ENCODE measurements at places on chromosomes 5 and 9.

DNA sequence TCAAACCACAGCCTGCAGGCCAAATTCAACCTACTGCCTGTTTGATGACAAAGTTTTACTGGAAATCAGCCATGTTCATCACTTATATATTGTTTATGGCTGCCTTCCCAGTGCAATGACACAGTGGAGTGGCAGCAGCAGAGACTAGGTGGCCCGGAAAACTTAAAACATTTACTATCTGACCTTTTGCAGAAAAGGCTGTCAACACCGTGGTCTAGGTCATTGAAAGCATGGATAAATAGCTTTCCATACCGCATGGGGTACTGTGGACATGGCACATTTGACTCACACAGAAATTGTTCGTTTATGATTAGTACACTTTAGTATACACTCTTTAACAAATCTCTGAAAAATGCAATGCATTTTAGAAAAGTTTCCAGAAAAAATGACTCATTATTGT is 298.3 kb upstream of the EFNA5 start:
- DNase-seq: no peak

DNA sequence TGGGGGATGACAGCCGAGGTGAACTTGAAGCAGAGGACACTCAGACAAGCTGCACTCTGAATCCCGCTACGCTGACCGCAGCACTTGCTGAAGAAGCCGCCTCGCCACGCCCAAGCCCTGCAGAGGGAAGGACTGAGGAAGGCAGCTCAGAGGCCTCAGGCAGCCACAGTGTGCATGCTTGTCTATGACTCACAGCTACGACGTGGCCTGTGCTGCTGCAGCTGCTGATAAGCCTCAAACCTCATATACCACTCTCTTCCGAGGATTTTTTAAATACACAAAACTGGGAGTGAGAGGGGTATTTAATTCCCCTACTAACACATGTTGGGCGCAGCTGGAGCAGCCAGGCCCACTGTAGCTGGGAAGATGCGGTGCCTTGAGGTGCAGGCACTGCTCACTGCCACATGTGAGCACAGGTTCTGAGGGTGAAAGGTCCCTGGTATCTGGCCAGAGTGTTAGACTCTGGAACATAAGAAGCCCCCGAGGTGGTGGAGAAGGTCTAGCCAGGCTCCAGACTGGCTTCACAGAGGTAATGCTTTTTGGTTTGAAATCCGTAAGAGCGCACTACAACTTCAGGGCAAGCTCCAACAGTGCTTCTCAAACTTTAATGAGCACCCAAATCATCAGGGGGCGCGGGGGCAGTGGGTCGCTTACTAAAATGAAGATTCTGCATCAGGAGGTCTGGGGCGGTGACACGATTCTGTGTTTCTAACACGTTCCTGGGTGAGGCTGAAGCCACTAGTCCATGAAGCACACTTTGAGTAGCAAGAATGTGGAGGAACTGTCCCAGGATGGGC is 196.8 kb downstream of the AUH start:
- DNase-seq: no peak

- no peak for DNase-seq
Measured at GRCh38 chr5:33549982-33550567, 109.3 kb downstream of the TARS1 start.

- DNase-seq: peak; percentile 71
Measured at GRCh38 chr5:99104538-99105132, 175.8 kb upstream of the CHD1 start.

GRCh38 chr9:131977109-131977838 is 102.4 kb downstream of the MED27 start:
- no peak for DNase-seq

DNA sequence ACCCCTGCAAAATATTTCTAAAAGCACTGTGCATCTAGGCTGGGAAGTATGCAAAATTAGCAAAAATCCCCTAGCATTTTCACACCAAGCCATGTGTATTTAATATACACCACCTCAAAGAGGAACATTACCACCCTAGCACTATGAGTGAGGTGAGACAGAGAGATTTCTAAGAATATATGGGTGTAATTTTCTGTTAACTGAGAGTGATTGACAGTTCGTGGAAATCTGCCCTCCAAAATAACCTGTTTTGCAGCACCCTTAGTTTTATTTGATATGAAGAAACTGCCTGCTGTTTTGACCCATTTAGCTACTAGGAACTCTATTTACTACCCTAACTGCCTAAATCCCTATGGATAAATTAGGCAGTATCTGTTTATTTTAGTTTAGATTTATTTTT is 64.2 kb upstream of the CDKN2B start:
- DNase-seq: no peak

GRCh38 chr5:51652980-51653379 is 269.7 kb downstream of the ISL1 start:
- DNase-seq: no peak

- no peak for DNase-seq
Measured at GRCh38 chr5:60259730-60260129, 366.2 kb upstream of the PDE4D start.

DNA sequence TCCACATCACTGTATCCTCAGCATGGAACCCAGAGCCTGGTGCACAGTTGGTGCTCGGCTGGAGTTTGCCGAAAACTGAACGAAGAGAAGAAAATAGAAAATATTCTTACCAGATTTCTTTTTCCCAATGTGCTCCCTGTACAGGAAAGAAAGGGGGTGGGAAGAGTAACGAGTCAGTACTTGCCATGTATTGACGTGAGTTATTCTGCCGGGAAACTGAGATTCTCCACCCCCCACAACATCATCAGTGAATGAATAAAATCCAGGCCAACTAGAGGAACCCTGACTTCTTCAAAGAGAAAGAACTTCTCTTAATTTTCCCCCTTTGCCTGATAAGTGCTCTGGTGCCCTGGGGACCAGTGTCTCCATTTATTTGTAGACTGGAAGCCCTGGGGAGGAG is 80.6 kb downstream of the SH3PXD2B start:
- no peak for DNase-seq

DNA sequence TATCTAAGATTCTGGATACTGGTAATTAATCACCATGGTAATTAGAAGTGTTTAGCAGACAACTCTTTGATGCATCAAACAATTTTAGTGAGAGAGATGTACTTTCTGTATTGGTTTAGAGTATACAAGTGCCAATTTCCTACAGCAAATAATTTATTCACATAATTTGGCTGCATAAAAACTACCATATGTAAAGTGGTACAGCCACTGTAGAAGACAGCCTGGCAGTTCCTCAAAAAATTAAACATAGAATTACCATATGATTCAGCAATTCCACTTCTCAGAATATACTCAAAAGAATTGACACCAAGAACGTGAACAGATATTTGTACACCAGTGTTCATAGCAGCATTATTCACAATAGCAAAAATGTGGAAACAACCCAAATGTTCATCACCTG is 36.2 kb downstream of the PHAX start:
- DNase-seq: no peak

DNA sequence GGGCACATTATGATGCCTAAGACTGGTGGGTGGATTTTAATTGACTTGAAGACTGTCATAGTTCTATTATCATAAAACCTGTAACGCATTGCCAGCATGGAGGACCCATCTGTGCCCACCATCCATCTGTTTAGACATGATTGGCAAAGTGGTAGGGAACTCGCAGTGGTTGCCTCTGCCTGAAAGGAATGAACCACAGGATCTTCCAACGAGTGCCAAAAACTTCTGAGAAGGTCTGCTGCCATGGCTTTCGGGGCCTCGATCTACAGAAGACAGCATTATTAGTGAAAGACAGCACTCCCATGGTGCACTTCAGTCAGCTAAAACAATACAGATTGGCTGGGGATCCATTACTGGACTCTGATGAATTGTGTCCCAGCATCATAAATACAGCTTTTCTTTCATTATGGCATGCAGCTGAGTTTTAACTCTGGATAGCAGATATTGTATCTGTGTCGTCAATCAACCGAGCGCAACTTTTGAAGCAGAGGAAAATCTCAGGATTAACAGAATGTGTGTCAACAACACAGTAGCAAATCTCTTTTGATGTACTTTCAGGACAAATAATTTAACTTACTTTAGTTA is 74.3 kb downstream of the ZDHHC21 start:
- peak; percentile 4 for DNase-seq

- no peak for DNase-seq
Measured at GRCh38 chr9:98502311-98502975, 206.3 kb downstream of the GABBR2 start.

GRCh38 chr5:150120062-150120441 is 33.7 kb upstream of the CSF1R start:
- DNase-seq: no peak
